Astrocyte (in vitro differentiated cells and primary cell): ENCODE measurements at places on chromosomes 5 and 9. TPM values are rescaled to one million over a fixed set of nuclear protein-coding genes. Genes with fewer than 3 reads are reported as not detected.

- H3K4me1 ChIP-seq, result peaks cover 15% of the 10 kb centered on the region
- H3K27ac ChIP-seq, result no peak overlapping the region
- DNase-seq, result no peak
- H3K4me3 ChIP-seq, result no peak overlapping the region
- H3K36me3 ChIP-seq, result peaks cover 22% of the 10 kb centered on the region
- no peaks in the 10 kb centered on the region for H3K27me3 ChIP-seq
Measured at GRCh38 chr5:112159435-112159834, 259.6 kb downstream of the EPB41L4A start.

DNA sequence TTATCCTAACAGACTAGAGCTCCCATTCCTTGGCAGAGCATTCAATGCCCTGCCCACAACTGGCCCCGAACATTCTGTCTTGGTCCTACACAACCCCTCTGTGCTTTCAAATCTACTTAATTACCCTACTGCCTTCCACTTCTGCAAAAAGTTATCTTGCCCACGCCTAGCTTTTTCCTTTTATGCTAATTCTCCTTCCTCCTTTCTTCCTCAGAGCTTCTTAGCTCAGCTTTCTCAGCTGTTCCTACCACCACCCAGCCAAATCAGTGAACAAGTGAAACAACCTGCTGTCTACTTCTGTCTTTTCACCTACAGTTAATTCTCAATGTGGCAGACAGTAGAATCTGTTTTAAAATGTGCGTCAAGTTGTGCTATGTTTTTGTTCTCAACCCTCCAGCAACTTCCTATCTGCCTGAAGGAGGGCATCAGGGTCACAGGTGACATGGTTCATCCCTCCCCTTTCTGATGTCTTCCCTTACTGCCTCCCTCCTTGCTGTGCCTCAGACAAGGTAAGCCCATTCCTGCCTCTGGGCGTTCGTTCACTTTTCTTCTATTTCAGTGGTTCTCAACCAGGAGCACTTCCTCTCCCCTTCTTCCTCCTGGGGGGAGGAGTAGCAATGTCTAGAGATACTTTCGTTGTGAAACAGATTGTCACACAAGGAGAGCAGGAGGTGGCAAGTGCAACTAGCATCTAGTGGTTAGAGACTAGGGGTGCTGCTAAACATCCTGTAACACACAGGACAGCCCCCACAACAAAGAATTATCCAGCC, 1.3 kb upstream of the REEP5 start:
- no peak overlapping the region for H3K27ac ChIP-seq
- H3K27me3 ChIP-seq, result no peaks in the 10 kb centered on the region
- H3K4me3 ChIP-seq, result no peak overlapping the region
- H3K36me3 ChIP-seq, result peaks cover 5% of the 10 kb centered on the region
- DNase-seq, result no peak
- H3K4me1 ChIP-seq, result peaks cover 12% of the 10 kb centered on the region

DNA sequence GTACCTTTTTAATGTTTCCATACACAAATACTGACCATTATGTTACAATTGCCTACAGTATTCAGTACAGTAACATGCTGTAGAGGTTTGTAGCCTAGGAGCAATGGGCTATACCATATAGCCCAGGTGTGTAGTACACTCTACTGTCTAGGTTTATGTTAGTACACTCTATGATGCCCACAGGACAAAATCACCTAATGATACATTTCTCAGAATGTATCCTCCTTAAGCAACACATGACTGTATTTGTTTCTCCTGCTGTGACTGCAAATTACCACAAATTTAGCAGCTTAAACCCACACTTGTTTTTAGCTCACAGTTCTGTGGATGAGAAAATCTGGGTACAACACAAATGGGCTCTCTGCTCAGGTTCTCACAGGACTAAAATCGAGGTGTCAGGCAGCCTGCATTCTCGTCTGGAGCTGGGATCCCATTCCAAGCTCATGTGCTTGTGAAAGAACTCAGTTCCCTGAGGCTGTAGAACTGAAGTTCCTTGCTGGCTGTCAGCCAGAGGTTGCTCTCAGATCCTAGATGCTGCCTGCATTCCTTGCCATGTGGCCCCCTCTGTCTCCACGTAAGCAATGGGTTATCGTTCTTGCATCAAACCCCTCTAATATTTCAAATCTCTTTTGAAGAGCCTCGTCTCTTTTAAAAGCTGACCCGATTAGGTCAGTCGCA, 38.6 kb upstream of the PIK3R1 start:
- H3K4me1 ChIP-seq, result no peaks in the 10 kb centered on the region
- H3K27me3 ChIP-seq, result no peaks in the 10 kb centered on the region
- no peak overlapping the region for H3K27ac ChIP-seq
- DNase-seq, result no peak
- H3K4me3 ChIP-seq, result no peak overlapping the region
- no peaks in the 10 kb centered on the region for H3K36me3 ChIP-seq

- no peak overlapping the region for H3K27ac ChIP-seq
- H3K27me3 ChIP-seq, result no peaks in the 10 kb centered on the region
- DNase-seq, result no peak
- no peaks in the 10 kb centered on the region for H3K4me1 ChIP-seq
- H3K36me3 ChIP-seq, result no peaks in the 10 kb centered on the region
Measured at GRCh38 chr5:146643776-146644175, 127.8 kb upstream of the GPR151 start.

DNA sequence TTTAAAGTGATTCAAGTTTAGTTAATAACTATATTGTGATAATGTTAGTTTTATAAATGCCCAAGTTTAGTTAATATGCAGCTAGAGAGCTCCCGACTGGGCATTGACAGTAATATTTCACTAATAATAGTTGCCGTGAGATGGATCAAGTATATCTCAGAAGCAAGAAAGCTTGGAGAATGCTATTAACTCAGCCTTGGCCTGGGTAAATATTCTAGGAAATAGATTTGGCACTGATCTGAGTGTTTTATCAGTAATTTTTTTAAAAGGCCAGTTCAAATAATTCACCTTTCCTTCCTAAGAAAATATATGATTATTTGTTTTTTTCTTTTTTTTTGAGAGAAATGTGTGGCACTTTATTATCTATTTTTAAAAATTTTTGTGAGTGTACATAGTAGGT, 305.3 kb downstream of the CSNK1G3 start:
- H3K4me1 ChIP-seq, result peaks cover 14% of the 10 kb centered on the region
- no peaks in the 10 kb centered on the region for H3K36me3 ChIP-seq
- H3K27me3 ChIP-seq, result no peaks in the 10 kb centered on the region
- H3K27ac ChIP-seq, result no peak overlapping the region
- no peak for DNase-seq

GRCh38 chr5:108727651-108728565, 19.8 kb upstream of the FER start:
- H3K27ac ChIP-seq, result peak overlapping the region; percentile 84
- peaks cover 3% of the 10 kb centered on the region for H3K4me1 ChIP-seq
- H3K36me3 ChIP-seq, result no peaks in the 10 kb centered on the region
- H3K4me3 ChIP-seq, result peak overlapping the region; percentile 73
- DNase-seq, result peak; percentile 87
- no peaks in the 10 kb centered on the region for H3K27me3 ChIP-seq

DNA sequence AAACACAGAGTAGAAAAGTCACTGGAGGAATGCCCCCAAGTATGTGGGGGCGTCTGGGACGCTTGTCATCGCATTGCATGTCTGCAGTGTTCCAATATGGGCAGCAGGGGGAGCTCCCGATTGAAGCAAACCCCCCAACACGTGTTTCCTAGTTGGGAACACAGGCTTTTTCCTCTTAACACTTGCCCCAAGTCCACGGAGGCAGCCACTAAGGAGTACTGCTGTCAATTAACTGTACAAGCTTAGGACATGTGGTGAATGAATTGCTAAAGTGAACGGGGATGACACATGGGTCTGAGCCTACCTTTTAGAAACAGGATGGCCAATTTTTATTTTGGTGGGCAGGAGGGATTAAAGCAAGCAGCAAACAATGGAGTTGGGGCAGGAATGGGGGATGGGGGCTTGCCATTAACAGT, 2.2 kb downstream of the GABRB2 start:
- peaks cover 8% of the 10 kb centered on the region for H3K4me1 ChIP-seq
- no peaks in the 10 kb centered on the region for H3K36me3 ChIP-seq
- H3K4me3 ChIP-seq, result no peak overlapping the region
- H3K27ac ChIP-seq, result no peak overlapping the region

GRCh38 chr9:68780720-68781119, 75.7 kb downstream of the PIP5K1B start:
- H3K4me3 ChIP-seq, result peak overlapping the region; percentile 79
- peak; percentile 9 for DNase-seq
- H3K27me3 ChIP-seq, result no peaks in the 10 kb centered on the region
- no peaks in the 10 kb centered on the region for H3K36me3 ChIP-seq
- H3K4me1 ChIP-seq, result peaks cover 9% of the 10 kb centered on the region
- H3K27ac ChIP-seq, result peak overlapping the region; percentile 81

GRCh38 chr9:110214586-110215355, 6.8 kb upstream of the C9orf152 start:
- DNase-seq, result no peak
- no peak overlapping the region for H3K4me3 ChIP-seq
- H3K36me3 ChIP-seq, result no peaks in the 10 kb centered on the region
- H3K4me1 ChIP-seq, result no peaks in the 10 kb centered on the region
- H3K27ac ChIP-seq, result no peak overlapping the region

Gene SPAG8
- 0.46 and 0.52 TPM in 2 replicates for total RNA-seq

- no peak for DNase-seq
- H3K4me3 ChIP-seq, result no peak overlapping the region
- H3K36me3 ChIP-seq, result no peaks in the 10 kb centered on the region
Measured at GRCh38 chr5:1010181-1010510, 1.5 kb downstream of the NKD2 start.

GRCh38 chr9:121476156-121476555, 23.5 kb downstream of the GGTA1 start:
- H3K4me3 ChIP-seq, result no peak overlapping the region
- H3K36me3 ChIP-seq, result no peaks in the 10 kb centered on the region
- no peak overlapping the region for H3K27ac ChIP-seq
- DNase-seq, result no peak
- no peaks in the 10 kb centered on the region for H3K4me1 ChIP-seq
- peaks cover 49% of the 10 kb centered on the region for H3K27me3 ChIP-seq

DNA sequence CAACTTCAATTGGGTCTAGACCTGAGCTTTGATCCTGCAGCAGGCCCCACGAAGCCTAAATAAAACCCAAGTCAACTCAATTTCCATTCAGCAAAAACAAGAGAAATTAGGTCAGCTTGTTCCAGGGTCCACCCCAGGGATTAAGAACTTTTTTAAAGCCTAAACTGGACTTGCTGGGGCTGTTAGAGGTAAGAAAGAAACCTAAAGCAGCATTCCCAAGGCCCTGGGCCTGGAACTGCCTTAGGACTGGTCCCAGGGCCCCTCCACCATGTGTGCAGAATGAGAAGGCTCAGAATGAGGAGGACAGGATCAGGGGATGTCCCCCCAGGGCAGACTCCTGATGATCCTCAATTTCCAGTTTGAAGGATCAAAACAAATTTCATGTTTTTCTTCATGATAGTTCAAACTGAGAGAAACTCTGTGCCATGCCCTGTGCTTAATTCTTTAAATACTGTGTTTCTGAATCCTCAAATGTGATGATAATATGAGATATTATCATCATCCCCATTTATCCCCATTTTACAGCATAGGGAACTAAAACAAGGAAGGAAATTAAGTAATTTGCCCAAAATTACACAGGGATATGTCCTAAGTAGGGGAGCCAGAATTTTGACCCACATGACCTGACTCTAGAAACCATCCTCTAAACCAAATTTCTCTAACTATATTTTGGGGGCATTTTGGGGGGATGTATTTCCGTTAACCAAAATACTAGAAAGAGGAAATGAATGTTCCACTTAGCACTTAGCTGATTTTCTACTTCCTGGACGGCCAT, 64.5 kb downstream of the DENND1A start:
- H3K27me3 ChIP-seq, result no peaks in the 10 kb centered on the region
- no peaks in the 10 kb centered on the region for H3K36me3 ChIP-seq
- H3K27ac ChIP-seq, result no peak overlapping the region
- H3K4me3 ChIP-seq, result no peak overlapping the region
- no peak for DNase-seq

GRCh38 chr5:40480392-40480791, 199.3 kb upstream of the PTGER4 start:
- peaks cover 4% of the 10 kb centered on the region for H3K4me1 ChIP-seq
- no peaks in the 10 kb centered on the region for H3K27me3 ChIP-seq
- DNase-seq, result no peak
- no peak overlapping the region for H3K27ac ChIP-seq
- no peaks in the 10 kb centered on the region for H3K36me3 ChIP-seq
- no peak overlapping the region for H3K4me3 ChIP-seq
